ENCODE measurements at places on chromosomes 6 and 20. TPM values are rescaled to one million over a fixed set of nuclear protein-coding genes. Genes with fewer than 3 reads are reported as not detected.

Gene ADGRG6
- 22.6 TPM for total RNA-seq

Gene SLC29A1
- total RNA-seq: 51.1 TPM

Gene NMBR
- total RNA-seq: not detected

Gene FAXC
- total RNA-seq: 6.6 TPM

Gene MAP7
- 9.3 TPM for total RNA-seq

Gene EPPIN
- not detected for total RNA-seq

Gene ZC2HC1B
- not detected for total RNA-seq

Gene PGC
- total RNA-seq: 3.4 TPM

Gene EYS
- not detected for total RNA-seq

Gene CASS4
- total RNA-seq: 0.74 TPM

Gene VPS16
- total RNA-seq: 30.0 TPM

Gene SEL1L2
- total RNA-seq: not detected

Gene ATAT1
- 13.3 TPM for total RNA-seq

Gene IER3
- 40.5 TPM for total RNA-seq

Gene DPPA5
- not detected for total RNA-seq

Gene HTR1B
- not detected for total RNA-seq

Gene PHACTR2
- total RNA-seq: 61.6 TPM

Gene PRKN
- total RNA-seq: 4.9 TPM

Gene OR2H1
- not detected for total RNA-seq

Gene PBOV1
- not detected for total RNA-seq

Gene ELOVL5
- total RNA-seq: 42.5 TPM

Gene PIGU
- total RNA-seq: 12.3 TPM

Gene RSPH9
- 0.74 TPM for total RNA-seq

Gene TRDN
- total RNA-seq: not detected

Gene BCLAF1
- total RNA-seq: 97.0 TPM

Gene OPRL1
- total RNA-seq: 1.5 TPM

Measured in vagina (tissue), 2 donors.